ENCODE measurements at places on chromosomes 16 and 17.

DNA sequence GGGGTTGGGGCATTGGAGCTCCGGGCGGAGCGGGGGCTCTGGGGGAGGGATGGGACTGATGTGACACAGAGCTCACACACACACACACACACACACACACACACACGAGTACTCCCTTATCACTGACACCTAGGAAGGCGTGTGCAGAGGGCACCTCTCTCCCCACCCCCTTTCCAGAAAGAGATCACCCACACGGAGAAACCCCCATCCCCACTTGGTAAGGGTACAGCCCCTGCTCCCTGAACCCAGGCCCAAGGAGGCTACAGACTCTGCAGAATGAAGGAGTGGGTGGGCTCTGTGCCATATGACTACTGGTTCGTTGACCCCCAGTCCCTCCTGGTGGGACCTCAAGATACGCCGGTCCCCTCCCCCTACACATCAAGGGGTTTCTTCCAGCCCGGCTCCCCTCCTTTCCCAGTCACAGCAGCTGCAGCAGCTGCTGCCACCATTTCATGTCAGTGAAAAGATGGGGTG, 8.7 kb upstream of the ARHGAP23 start:
- no peak for DNase-seq

GRCh38 chr17:19378416-19379360, at the start of gene MAPK7:
Gene MAPK7 (plus strand): TSS chr17:19378498. CDS start chr17:19378901, 403 bp downstream.
- peak; percentile 43 for DNase-seq

GRCh38 chr17:50815400-50815799, 20.0 kb upstream of the WFIKKN2 start:
- no peak for DNase-seq

GRCh38 chr17:76155988-76156661, 15.1 kb upstream of the FOXJ1 start:
- DNase-seq, result peak; percentile 64

DNA sequence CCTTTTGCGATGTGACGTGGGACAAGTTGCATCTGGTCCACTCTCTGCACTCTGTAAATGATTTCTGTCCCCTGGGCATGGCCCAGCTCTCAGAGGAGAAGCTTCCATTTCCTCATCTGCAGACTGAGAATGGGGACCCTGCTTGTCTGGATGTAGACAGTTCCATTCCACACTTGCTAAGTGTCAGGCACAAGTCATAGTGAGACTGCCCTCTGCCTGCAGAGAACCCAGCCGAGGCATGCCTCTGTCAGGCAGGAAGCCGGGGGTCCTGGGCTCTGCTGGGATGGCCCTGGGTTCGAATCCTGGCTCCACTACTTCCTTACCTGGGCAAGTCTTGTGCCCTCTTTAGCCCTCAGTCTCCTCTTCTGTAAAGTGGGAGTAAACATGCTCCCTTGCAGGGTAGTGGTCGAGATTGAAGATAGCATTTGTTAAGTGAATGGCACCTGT, 4.1 kb downstream of the MAP2K3 start:
- DNase-seq, result no peak

- peak; percentile 43 for DNase-seq
These were observed 13.7 kb downstream of the MYO15B start for GRCh38 chr17:75601057-75601987.

DNA sequence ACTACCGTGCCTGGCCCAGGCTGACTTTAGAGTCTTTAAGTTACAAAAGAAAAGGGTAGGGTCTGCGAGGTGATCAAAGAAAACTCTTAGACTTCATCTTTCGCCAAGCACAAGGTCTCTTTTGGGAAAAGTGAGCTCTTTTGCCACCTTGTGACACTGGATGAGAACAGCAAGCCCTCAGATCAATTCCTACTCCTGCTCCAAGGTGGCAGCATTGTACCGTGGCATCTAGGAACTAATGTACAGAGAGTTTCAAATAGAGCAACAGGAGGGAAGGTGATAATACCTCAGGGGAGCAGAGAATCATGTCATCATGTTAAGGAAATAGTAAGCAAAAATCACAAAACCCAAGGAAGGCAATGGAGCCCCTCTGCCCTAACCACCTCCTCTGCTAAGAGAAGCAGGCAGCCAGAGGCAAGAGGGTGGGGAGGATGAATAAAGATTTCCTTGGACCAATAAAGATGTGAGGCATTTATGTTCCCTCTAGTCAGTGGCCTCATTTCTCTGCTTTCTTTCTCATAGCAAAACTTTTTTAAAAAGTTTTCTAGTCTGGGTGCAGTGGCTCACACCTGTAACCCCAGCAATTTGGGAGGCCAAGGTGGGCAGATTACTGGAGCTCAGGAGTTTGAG, 2.1 kb upstream of the C17orf78 start:
- DNase-seq, result peak; percentile 89

DNA sequence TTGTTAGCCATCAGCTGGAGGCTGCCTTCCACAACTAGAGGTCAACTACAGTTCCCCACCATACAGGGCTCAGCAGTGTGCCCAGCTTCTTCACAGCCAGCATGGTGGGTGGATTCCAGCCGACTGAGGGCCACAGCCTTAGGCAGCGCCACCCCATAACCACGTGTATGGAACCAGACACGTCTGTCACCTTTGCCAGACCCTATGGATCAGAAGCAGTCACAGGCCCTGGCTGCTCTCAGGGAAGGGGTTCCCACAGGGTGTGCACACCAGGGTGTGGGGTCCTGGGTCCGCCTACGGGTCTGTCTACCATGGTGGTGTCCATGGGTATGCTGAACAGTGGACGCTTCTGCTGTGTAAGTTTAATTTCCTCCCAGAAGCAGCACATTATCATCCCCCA, 265.0 kb upstream of the FOXF1 start:
- DNase-seq, result no peak

DNA sequence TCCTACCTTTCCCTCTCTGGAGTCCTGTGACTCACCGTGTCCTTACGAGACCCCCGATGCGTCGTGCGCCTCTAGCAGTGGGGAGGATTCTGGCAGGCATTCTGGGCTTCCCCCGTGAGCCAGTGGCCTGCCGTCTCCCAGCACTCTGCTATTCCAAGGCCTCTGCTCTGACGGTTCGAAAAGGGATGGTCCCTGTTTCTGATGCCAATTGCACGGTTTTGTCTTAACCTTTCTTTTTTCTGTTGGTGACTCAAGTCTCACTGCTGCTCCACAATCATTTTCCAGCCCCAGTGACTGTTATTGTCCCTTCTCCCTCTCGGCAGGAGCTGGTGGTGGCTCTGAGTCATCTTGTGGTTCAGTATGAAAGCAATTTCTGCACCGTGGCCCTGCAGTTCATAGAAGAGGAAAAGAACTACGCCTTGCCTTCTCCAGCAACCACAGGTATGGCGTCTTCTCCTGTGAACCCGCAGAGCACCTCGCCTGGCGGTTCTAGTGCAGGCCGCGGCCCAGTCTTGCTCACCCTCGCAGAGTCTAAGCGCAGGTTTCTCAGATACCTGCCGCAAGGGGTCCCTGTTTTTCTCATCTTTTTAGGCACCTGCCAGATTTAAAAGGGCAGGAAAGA, 100.1 kb upstream of the CHMP6 start:
- no peak for DNase-seq

GRCh38 chr17:82121246-82121645, 23.2 kb upstream of the FASN start:
- no peak for DNase-seq

GRCh38 chr17:48754500-48755261, 26.1 kb upstream of the HOXB13 start:
- DNase-seq, result no peak

- DNase-seq, result no peak
These were observed 30.1 kb downstream of the PRKCB start for GRCh38 chr16:23865853-23866252.

- DNase-seq, result no peak
These were observed 47.8 kb upstream of the TBX2 start for GRCh38 chr17:61351745-61352407.

GRCh38 chr17:61574542-61575351, 16.3 kb downstream of the NACA2 start:
- peak; percentile 70 for DNase-seq

DNA sequence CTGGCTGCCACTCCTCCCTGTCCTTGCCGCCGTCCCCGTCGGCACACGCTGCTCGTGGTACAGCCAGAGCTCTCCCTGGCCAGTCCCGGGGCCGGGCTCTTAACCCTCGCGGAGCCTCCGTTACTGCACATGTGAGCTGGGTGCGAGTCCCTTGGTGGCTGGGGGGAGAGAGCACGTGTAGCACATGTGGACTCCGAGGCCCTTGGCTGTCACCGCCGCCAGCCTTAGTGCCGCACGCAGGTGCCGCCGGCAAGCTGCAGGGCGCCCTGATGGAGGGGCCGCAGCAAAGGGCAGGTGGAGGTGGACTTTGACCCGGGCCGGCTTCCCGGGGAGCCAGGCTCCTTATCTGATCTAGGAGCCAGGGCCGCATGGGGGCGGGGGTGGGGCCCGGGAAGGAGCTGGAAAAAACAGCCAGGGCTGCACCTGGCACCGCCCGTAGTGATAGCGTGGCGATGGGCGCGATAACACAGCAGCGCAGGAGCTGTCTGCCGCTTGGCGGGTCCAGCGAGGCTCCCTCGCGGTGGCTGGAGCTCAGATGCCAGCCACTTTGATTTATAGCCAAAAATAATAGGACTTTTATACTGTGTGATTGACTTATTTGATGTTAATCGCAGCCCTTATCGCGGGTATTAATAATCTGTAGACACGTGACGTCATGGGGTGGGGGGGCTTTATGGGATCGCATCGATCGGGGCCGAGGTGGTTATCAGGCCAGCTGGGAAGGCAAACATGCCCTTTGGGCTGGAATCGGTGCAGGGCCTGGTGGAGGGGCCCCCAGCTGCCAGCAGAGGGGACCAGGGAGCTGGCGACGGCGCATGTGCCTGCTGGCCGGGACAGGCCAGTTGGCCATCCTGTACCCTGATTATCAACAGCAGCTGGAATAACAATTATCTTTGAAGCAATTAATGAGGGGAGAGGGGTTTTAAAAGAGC, 35.1 kb downstream of the ZFPM1 start:
- DNase-seq, result no peak

GRCh38 chr16:87250431-87250960, 66.7 kb downstream of the C16orf95 start:
- no peak for DNase-seq

DNA sequence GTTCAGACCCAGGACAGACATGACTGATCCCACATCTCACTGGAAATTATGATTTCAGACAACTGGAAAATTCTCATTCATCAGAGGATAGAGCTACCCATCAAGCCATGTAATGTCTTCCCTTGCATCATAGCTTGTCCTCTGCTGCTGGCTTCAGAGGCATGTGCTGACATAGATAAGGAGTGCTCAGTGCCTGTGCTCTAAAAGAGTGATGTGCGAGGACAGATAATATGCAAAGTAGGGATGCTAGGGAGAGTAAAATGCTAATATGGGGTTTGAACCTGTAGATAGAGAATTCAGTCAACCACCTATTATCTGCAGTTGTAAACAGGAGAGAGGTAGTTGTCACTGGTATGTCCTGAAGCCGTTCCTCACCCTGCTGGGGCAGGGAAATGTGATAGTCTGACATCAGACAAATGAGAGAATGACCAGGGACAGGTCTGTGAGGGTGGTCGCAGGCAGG, 349.7 kb upstream of the CCL2 start:
- DNase-seq, result no peak

GRCh38 chr16:15749371-15749770, 99.3 kb downstream of the NDE1 start:
- DNase-seq, result no peak

DNA sequence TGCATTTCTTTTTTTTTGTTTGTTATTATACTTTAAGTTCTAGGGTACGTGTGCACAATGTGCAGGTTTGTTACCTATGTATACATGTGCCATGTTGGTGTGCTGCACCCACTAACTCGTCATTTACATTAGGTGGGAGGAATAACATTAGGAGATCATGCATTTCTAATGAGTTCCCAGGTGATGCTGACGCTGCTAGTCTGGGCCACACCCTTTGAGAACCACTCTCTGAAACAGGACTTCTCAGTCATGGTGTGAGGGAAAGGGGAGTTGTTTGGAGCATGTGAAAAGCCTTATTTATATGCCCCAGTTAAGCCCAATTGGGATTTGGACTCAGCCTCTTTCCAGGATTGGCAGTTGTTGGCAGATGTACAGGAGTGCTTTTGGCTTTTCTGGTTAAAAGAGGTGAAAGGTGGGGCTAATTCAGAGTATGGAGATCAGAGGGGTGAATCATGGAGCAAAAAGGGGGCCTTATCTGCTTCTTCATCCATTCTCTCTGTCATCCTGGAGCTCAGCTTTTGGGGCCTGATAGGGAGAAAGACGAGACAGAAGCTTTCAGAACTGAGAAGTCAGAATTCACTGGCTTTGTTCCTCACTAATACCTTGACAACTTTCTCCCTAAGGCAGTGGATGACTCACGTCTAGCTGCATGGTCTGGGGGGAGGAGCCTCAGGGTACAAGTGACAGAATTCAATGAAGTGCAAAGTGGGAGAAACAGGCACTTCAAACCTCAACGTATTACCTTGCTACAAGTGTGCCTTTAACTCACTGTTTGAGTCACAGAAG, 180.0 kb upstream of the CACNG3 start:
- DNase-seq, result no peak

GRCh38 chr17:81537343-81537855, 9.2 kb downstream of the FSCN2 start:
- peak; percentile 73 for DNase-seq

DNA sequence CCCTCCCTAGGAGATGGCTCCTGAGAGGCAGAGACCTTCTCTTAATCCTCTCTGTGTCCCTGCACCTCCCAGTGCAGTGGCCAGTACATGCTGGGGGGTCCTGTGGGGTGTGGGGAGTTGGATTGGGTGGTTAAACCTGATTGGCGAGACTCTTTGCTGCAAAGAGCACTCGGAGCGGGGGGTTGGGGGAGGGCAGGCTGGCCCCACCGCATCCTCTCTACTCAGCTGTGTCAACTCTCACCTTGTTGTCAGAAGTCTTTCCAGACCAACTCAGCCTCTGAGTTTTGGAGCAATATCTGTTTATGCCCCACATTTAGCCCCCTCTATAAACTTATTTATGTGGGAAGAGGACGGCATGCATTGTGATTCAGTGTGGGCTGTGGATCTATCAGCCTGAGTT, 40.0 kb downstream of the SMARCE1 start:
- DNase-seq, result no peak

GRCh38 chr17:58684003-58684402, 7.8 kb downstream of the TEX14 start:
- DNase-seq, result no peak

DNA sequence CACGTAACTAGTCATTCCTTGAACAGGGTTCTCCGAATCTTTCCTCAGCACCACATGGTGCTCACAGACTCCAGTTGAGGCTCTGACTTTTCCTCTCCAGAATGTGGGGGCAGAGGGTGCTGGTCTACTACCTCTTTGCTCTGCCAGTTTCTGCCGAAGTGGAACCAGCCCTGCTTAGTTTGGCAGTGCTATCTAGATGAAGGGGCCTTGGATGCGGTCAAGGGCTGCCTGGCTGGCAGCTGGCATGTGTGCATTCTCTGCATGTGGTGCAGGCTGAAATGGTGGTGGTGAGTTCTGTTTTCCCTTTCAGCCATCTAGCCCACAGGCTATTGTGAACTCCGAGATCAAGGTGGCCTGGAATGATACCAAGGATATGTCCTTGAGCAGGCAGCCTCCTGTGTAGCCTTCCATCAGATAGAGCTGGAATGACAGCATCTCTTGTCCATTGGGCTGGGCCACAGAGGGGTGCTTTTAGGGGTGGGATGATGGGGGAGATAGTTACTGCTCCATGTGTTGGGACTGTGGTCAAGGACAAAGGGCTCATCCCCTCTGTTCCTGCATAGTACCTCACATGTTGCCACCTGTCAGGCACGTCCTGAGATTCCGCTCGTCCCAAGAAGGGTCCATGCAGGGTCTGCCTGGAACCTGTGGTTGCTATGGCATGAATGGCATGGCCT, 2.0 kb downstream of the DYNLL2 start:
- DNase-seq, result no peak
